ENCODE measurements at places on chromosomes 6 and 20.
A peak's percentile ranks its signal among the peaks of the same experiment; 100 is the strongest.

DNA sequence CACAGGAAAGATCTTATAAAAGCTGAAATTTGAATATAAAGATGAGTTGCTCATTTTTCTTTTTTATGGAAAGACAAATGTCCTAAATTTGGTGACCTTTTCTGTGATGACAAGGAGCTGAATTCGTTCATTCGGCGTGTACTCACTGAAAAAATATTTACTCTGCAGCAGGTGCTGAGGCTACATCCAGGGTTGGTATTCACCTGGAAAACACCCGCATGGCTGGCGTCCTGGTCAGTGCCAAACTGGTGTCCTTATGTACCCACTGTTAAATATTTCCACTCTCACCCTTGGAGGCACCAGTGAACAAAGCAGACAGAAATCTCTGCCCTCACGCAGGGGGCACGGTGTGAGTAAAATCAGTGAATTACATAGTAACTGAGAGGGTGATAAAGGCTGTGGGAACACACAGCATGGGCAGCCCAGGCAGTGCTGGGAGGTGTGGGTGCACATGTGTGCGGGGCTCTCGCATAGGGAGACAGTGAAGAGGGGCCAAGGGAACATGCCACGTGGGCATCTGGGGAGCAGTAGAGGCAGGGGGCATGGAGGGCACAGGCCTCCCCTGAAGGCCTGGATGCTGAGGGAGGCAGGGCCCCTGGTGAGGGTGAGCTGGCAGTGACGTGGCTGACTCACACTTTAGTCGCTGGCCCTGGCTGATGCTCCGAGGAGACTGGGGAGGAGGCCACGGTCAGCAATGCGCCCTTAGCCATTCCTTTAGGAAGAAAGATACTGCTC lies 89.7 kb downstream of the INSM1 start:
- no peak for DNase-seq

DNA sequence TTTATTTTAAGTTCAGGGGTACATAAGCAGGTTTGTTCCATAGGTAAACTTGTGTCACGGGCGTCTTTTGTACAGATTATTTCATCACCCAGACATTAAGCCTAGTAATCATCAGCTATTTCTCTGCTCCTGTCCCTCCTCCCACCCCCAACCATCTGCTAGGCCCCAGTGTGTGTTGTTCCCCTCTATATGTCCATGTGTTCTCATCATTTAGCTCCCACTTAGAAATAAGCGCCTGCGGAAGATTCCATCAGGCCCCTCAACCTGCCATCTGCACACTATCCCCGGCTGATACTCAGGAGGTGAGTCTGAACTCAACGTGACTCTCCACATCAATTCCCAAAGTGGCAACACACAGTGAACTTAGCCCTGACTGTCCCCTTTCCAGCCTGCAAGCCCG lies 228.0 kb upstream of the SYNDIG1 start:
- no peak for DNase-seq

GRCh38 chr6:117817499-117817898 lies 89.6 kb upstream of the SLC35F1 start:
- no peak for DNase-seq

DNA sequence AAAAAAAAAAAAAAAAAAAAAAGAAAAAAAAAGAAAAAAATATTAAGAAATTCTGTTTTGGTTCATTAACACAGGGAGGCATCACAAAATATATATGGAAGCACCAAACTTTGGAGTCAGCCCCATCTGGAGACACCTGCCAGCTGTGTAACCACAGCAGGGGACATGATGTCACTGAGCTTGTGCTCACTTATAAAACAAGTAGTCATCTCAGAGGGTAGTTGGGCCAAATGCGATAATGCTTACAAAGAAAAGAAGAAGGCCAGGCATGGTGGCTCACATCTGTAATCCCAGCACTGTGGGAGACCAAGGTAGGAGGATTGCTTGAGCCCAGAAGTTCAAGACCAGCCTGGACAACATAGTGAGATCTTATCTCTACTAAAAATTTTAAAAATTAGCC lies 1.1 kb upstream of the BNIP5 start:
- DNase-seq: no peak

DNA sequence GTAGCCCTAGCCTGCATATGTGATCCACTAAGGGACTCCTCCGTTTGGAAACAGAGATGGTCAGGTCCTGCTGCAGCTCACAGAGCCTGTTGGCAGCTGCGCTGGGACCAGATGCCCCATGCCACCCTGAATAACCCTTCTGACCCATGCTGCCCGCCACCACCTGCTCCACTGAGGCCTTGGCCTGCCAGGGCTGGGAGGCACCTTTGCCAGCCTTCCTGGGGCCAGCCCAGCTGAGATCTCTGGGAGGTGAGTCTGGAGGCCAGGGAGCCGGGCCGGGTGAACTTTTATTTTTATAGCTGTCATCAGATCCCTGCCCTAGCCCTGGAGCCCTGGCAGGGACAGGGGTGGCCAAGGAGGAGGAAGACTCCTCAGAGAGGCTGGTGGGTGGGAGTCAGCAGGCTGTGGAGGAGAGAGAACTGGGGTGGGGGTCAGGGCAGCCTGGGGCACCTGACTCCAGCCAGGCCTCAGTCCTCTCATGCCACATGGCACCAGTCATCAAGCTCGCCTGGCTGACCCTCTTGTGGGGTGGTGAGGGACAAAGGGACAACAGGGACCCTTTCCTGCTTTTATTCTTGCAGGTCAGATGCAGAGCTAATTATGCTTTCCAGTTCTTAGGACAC lies 10.0 kb downstream of the CEBPB start:
- DNase-seq: no peak

DNA sequence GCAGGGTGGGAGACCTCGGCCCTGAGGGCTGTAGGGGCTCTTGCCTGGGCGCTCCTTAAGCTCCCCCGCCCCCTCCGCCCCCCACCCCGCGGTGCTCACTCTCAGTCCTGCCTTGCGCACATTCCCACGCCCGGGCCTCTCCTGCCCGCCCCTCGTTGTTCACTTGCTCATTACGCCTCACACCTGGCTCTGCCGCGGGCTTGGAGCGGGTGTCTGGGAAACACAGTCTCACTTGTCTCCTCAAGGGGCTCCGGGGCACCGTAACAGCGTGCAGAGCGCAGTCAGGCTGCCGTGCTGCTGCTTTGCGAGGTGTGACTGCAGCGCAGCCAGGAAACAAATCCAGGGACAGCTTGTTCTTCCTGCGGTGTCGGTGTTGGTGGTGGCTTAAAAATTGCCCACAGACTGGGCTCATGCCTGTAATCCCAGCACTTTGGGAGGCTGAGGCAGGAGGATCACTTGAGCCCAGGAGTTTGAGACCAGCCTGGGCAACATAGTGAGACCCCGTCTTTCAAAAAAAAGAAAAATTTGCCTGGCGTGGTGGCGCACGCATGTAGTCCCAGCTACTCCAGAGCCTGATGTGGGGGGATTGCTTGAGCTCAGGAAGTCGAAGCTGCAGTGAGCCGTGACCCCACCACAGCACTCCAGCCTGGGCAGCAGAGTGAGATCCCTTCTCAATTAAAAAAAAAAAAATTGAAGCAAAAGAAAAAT lies 4.6 kb downstream of the NPBWR2 start:
- DNase-seq: no peak

GRCh38 chr6:12007887-12008286 lies 4.2 kb upstream of the HIVEP1 start:
- DNase-seq: no peak

- no peak for DNase-seq
Measured at GRCh38 chr20:49786196-49786595, 26.4 kb upstream of the SLC9A8 start.

DNA sequence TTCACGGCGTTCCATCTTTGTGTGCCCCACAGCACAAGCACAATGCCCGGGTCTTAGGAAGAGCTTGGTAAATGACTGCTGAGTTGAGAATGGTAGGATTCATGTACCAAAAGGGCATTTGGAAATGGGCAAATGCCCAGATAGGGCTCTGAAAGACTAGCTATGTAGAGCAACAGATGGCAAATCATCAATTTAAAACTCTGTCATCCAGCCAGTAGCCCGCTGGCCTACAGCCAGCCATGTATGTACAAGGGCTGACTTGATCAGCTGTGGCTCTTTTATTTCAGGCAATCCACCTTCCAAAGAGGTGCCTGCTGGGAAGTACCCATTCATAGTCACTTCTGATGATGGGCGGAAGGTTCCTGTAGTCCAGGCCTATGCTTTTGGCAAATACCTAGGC lies 35.1 kb downstream of the NT5E start:
- no peak for DNase-seq

DNA sequence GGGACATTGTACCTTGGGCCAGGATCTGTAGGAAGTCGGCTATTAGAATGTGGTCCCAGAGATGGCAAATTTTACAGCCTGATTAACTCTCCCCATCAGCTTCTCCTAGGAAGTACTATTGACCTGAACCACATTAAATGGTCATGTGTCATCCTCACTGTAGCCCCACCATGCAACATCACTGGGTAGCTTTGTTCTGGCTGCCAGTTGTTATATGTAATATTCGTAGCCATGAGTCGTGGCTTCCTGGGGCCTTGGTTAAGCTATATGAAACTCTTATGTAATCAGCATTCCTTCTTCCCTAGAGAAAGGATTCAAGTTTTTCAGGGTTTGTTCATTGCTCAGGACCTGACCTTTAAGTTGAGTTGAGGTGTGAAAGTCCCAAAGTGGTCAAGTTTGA lies 125.7 kb downstream of the ANKS1A start:
- DNase-seq: no peak

GRCh38 chr6:11767978-11768756 lies 10.4 kb downstream of the ADTRP start:
- DNase-seq: no peak

GRCh38 chr6:31652925-31653724 lies 664 bp upstream of the BAG6 start:
- DNase-seq: peak; percentile 91

DNA sequence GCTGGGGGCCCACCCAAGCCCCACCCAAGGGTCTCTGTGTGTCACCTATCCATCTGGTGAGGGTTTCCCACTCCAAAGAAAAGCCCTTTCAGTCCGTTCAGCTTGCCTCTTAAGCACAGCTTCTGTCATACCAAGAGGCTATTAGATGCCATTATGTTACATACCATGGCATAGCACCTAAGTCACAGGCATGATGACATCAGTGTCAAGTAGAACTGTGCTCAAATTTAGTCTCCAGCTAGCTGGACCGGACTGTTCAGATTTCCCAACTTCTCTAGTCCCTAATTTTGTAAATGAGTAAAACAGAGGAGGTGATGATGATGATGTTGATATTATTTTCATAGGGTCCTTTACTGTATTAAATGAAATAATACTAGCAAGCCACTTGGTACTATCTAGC lies 19.2 kb upstream of the PLEKHG1 start:
- no peak for DNase-seq

DNA sequence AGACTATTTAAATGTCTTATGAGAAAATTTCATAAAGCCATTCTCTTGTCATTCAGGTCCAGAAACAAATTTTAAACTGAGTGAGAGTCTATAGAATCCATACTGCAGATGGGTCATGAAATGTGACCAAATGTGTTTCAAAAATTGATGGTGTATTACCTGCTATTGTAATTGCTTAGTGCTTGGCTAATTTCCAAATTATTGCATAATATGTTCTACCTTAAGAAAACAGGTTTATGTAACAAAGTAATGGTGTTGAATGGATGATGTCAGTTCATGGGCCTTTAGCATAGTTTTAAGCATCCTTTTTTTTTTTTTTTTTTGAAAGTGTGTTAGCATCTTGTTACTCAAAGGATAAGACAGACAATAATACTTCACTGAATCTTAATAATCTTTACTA lies 5.0 kb downstream of the MARCKS start:
- DNase-seq: peak; percentile 17

DNA sequence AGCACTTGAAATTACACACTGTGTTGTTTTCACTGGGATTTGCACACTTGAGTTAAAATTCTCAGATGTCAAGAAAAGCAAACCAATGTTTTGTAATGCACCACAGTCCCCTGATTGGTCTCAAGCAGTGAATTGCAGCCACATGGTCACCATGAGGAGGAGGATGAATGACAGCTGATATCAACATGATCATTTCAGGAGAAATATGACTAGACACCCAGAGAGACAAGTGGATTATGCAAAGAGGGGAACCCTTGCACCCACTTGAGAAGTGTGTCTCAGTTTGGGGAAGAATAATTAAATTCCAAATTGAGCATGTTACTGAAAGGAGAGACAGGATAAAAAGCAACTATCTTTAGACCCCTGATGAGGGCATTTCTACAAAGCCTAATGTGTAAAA lies 69.3 kb downstream of the UST start:
- no peak for DNase-seq

- DNase-seq: no peak
Measured at GRCh38 chr6:131784561-131784960, 23.3 kb upstream of the ENPP1 start.

- DNase-seq: no peak
Measured at GRCh38 chr6:10373642-10374359, 41.1 kb downstream of the TFAP2A start.

DNA sequence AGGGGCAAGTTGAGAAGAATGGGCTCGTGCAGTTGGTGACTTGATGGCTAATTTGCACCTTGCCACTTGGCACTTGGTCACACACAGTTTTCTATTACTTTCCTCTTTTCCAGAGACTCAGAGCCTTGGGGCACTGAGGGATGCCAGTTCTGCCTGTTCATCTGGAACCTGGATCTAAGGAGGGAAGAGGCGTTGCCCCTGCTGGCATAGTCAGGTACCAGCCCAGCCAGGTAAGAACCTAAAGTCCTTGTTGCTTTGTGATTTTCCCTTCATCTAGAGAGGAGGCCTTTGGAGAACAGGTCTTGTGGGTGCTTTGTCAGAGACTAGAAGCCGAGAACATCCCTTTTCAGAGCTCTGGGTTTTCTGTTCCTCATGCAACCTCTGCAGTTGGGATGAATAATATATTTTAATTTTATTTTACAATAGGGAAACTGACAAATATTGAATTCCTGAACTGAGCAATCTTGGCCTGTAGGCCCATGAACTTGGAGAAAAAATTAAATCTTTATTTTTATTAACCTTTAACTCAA lies 11.4 kb downstream of the SYTL3 start:
- DNase-seq: no peak

DNA sequence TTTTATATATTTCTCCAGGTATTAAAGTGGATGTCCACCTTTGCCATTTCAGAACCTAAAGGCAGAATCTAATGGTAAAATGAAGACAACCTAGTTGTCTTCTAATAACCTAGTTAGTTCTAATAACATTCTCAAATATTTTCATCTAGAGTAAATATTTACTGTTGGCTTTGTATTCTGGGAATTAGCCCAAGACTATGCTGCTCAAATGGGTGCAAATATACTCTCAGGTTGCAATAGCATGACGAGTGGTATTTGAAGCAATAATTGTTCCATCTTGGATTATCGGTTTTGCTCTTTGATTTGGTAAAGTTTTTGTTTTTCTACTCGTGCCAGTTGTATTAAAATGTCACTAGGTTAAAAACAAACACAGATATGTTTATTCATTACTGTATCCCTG lies 21.0 kb upstream of the RSPH4A start:
- no peak for DNase-seq
